ENCODE measurements at places on chromosomes 4 and X.

DNA sequence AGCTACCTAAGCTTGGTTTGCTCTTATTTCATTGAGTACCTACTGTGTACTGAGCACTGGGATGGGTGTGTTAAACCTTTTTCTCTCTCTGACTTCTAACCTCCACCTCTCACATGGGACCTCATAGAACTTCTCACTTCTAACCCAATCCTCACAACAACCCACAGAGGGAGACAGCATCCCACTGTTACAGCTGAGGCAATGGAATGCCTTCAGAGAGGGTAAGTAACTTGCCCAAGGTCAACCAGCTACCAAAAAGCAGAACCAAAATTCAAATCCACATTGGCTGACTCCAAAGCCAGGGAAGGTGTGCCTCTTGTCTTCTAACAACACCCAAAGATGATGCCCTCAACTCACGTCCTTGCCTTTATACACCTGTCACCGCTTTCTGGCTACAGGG is 5.4 kb downstream of the SEL1L3 start:
- DNase-seq: no peak

- no peak for DNase-seq
Measured at GRCh38 chr4:26351685-26352084, 30.9 kb downstream of the RBPJ start.

DNA sequence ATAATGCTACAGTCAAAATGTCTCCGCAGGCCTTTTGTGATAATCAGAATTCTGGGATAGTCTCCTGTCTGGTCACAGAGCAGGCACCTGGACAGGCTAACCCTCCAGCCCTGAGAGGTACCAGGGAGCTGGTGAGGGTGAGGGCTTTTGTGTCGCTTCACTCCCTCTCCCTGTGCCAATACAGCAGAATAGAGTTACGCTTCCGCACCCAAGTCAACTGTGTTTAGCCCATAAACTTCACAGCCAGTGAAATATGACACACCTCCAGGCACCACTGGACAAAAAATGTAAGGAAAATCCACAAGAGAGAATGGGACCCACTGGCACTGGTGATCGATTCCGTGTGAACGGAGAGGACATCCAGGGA is 1.3 kb downstream of the GAK start:
- DNase-seq: no peak

DNA sequence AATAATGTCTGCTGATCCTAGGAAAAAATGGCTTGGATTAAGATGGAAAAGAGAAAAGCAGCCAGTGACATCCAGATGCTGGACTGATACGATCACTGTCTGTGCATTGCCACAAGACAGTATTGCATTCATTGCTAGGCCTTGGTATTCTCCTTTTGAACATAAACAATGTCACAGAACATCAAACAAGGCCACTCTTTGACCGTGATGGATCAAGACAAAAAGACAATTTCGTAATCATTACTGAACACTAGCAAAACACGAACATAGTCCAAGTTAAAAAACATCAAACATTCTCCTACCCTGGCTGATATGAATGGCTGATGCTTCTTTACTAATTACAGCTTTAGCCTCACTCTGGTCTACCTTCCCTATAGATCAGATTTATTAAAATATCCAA is 374.1 kb upstream of the CXorf51B start:
- DNase-seq: no peak

DNA sequence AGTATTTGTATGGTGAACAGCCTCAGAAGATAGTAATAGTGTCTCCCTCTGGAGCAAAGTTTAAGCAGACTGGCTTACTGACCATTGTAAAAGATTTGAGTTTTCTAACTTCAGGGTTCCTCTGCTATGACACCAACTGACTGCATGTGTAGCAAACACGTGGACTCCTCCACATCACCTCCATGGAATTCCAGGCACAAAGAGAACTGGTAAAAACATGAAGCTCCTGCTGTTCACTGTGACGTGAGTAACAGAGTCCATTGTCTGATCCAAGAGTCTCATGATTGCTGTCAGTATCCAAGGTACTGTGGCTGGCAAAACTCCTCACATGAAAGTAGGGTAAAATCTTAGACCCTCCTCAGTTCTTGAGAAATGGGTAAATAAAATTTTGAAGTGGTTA is 107.6 kb upstream of the FAM9B start:
- DNase-seq: no peak

DNA sequence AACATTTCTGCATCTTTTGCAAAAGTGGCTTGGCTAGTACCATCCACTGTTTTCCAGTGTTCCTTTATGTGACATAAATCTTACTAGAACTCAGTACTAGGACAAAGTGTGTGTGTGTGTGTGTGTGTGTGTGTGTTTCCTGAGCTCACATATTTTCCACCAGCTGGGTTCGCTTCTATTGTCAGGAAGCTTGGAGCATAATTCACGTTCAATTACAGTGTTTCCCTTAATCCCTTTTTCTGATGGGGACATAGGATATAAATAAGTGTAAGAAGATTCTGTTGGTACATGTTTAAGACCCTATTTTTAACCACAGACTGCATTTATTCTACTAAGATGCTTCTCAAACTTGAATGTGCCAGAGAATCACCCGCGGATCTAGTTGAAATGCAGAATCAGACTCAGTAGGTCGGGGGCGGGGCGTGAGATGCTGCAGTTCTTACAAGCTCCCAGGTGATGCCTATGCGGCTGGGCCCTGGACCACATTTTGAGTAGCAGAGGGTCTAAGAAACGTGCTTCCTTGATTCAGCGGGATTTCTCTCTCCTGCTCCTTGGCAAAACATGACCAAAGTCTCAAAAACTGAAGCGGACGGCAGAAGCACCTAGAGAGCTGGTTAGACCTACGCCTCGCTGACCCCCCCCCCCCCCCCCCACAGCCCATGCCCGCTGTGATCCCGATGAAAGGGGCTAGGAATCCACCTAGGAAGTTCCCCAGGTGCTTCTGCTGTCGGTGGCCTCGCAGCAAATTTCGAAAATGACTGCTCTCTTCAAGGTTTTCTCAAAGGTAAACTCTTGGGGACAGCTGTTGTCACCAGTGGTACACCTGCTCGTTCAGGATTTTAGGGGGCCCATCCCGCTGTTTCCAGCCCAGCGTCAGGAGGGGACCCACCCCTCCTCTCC is 797 bp downstream of the CD99L2 start:
- DNase-seq: no peak

- no peak for DNase-seq
Measured at GRCh38 chrX:132750331-132751062, 207.9 kb downstream of the HS6ST2 start.

DNA sequence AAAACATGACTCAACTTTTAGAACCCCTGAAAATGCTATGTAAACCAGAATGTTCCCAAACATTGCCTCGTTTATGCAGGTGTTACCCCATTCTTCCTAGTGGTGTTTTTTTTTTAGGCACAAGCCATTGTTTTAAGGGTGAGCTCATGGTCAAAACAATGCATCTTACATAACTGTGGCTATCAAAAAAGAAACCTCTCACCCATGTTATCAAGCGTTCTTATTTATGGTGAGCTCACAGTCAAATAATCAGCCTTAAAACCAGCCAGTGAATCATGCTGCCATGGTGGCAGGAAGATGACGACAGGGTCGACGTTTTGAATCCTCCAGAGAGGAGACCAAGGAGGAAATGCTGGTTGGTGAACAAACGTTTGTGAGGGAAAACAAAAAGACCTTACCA is 195.2 kb downstream of the KDR start:
- no peak for DNase-seq

DNA sequence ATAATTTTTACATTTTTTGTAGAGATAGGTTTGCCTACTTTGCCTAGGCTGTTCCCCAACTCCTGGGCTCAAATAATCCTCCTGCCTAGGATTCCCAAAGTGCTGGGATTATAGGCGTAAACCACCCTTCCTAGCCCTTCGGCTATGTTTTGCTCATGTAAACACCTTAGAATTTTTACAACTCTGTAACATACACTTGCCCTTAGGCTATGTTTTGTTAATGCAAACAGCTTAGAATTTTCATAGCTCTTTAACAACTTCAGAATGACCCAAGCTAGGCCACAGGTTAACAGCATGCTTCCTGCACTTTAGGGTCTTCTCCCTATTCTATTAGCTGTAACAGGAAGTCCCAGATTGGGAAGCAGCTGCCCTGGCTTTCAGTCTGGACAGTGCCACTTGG is 24.2 kb downstream of the KLHL15 start:
- DNase-seq: no peak

DNA sequence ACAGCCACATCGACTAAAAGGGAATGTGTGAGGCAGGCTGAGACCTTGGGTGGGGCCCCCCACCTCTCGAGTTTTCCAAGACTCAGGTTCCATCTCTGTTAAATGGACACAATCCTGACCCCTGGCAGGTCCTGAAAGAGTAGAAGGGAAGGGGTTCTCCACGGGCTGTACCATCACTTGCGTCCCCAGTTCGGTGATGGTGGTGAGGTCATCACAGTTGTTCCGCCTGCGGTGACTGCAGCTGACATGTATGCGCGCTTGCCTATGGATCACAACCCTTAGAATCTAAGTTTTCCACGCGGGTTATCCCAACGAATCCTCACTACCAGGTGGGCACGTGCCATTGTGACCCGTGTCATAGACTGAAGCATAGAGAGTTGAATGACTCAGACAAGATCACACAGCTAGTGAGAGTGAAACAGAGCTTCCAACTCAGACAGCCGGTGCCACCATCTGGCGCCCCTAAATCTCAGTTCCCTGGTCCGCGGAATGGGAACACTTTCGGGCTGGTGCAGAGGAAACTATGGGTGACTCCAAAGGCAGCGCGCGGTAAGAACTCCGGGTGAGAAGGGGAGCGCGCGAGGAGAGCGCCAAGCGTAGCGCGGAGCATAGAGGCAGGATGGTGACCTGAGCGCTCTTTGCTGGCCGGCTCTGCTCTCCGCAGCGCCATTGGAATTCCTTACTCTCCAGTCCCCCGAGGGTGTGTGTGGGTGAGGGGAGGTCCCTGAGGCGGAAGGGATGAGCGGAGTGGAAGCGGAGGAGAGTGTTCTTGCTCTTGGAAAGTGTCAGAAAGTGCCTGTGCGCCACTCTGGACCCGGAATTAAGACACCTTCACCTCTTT is 10.5 kb downstream of the MSX1 start:
- no peak for DNase-seq

DNA sequence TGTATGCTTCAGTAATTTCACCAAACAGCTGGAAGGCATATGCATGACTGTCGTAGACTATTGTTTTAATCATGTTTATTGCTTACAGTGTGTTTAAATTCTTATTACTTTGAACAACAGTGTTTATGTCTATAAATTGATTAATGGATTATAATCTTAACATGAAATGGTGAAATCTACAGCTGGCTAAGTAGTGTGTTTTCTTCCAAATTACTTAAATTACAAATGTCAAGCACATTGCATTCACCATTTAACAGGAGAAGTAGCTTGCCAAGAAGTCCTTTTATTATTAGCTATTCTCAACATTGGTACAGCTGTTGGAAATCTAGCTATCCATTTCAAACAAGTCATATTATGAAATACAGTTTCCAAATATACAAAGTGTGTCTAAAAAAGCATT is 849.3 kb upstream of the PCDH10 start:
- DNase-seq: no peak

GRCh38 chr4:1183985-1184773 is 11.8 kb upstream of the SPON2 start:
- DNase-seq: no peak

DNA sequence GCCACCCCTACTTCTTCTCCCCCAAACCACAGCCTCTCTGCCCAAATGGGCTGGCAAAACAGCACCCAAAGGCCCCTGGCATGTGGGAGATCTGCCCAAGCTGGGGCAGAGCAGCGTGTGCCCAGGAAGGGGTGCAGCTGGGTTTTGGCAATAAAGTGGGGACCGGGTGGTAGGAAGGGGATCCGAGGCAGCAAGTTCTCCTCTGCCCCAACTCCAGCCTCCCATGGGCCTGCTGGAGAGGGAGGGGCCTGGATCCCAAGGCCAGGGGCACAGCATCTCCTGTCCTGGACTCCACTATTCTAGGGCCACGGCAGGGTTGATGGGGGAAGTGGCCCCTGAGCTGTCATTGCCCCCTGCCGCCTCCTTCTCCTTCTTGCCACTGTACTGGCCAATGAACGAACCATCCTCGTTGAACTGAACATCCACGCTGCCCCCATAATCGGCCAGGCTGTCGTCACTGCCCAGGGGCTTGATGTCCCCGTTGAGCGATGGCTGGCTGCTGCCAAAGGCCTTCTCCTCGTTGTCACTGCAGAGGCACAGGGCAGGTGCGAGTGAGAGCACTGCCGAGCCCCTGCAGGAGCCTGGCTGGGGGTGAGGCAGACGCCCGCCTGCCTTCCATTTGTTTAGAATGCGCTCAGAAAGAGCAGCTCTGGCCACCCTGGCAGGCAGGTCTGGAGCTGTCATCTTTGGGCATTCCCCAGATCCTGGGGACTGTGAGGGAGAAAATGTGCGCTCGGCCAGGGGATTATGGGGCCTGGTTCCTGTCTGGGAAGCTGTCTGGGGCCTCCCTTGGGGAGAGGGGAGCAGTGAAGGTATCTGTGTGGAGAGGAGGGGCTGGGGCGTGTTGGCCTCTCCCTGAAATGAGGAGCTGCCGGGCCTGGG is 23.4 kb downstream of the L1CAM start:
- DNase-seq: no peak

DNA sequence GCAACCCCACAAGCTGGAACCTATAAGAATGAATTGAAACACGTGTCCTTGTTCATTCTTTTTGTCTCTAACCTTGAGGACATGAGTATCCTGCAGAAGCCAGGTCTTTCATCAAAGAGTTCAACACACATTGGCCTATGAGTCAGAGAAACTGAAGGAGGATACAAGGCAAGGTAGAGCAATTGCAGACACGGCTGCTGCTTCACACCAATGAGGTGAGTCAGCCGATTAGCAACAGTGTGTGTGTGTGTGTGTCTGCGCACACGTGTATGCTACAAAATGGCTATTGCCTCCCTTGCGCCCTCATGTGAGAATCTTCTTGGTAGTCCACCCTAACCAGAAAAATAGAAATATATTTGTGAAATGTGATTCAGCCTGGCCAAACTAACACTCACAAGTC is 1477.7 kb upstream of the IGFBP7 start:
- no peak for DNase-seq

DNA sequence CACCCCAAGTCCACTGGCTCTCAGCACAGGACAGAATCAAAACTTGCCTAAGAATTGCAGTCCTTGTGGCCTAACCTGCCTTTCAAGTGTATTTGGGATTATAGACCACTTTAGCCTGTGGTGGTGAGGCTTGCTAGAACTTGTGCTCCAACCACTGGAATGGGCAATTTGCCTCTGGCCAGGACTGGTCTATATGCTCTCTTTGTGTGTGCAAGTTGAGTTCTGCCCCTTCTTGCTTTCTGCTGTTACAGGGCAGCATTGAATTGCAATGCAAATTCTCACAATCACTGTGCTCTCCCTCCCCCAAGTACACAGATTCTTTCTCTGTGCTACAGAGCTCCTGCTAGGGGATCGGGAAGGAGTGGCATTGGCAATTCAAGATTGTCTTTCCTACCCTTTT is 233.6 kb upstream of the DIPK2B start:
- DNase-seq: no peak

GRCh38 chrX:39445336-39445735 is 644.1 kb downstream of the MID1IP1 start:
- no peak for DNase-seq

GRCh38 chr4:121358473-121358872 is 22.3 kb downstream of the QRFPR start:
- no peak for DNase-seq
